Tongue (tissue), 3 donors: ENCODE measurements at places on chromosomes 4 and X.

DNA sequence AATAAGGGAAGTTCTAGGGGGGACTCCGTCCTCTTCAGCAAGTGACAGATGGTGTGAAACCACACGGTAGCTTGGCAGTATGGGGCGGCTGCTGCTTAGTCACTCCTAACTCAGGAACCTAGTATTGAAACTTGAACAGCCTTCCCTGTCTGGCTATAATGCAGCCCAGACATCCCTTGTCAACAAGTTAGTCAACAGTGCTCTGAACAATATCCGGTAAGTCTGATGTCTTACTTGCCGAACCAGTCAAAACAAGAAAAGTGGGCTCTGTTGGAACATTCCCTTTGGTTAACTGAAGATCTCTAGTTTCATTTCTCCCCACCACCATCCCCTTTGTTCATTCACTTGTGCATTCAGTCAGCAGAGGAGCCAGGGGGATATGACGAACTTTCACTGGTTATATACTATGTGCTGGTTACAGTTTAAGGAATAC is 18.7 kb upstream of the CXCL13 start:
- no peak for DNase-seq

- no peak for DNase-seq
Observed at GRCh38 chr4:14167876-14168510, 540.5 kb upstream of the BOD1L1 start.

DNA sequence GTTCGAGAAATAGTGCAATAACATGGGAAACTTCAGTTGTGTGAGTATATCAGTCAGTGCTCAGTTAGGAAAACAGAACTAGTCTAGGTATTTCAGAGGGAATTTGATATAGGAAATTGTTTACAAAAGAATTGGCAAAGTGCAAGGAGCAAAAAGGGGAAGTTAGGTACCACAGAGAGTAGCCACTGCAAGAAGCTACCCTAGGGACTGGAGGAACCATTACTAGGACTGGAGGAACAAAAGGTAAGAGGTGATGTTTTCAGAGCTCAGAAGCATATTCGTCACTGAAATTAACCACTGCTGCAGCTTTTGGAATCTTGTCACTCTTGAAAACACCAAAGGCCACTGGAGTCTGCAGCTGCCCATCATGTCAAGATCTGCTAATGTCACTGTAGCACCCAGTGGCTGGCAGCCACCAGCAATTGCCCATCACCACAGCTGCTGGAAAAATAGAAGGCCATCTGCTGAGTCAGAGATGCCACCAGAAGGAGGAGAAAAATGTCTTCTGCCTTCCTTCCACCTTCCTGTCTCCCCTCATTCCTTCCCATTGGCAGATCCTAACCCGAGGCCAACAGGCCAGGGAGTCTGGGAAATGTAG is 160.6 kb upstream of the RPS6KA3 start:
- DNase-seq, result peak; percentile 2

DNA sequence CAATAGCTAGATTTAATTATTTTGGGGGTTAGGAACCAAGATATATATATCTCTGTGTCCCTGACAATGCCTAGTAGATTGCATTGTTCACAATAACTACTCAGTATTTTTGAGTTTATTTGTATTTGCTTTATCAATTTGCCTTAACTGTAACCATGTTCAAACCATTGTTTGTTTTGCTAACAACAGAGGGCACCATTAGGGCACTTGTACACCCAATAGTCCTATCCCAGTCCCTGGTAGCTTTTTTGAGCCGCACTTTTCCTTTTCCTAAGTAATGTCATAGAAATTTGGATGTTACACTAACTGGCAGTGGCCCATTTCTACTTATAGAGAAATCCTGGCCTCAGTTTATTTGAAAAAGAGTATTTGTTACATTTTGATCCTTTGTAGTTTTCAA is 575 bp upstream of the KLHL5 start:
- no peak for DNase-seq

DNA sequence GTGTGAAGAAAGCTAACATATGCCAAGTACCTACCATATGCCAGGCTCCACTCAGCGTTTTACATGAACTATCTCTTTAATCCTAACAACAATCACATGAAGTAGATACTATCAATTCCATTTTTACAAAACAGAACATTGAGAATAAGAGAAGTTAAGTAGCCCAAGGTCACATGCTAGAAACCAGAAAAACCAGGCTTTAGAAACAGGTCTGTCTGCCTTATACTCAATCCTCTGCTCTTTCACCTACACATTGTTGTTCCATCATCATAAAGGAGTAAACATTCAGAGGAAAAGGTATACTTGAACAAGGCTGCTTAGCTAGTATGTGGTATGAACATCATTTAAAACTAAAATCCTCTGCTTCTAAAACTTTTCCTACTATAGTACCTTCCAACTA is 42.1 kb downstream of the WDFY3 start:
- peak; percentile 15 for DNase-seq

GRCh38 chrX:34546366-34546765 is 110.7 kb downstream of the TMEM47 start:
- no peak for DNase-seq

- DNase-seq, result peak; percentile 71
Observed at GRCh38 chr4:2366252-2367192, 51.9 kb downstream of the ZFYVE28 start.

- DNase-seq, result no peak
Observed at GRCh38 chrX:3143043-3143799, 102.0 kb downstream of the ARSF start.
